HFF-Myc (cell line): ENCODE measurements at places on chromosomes 3 and 15.
A peak's percentile ranks its signal among the peaks of the same experiment; 100 is the strongest.

- no peak for DNase-seq
Observed at GRCh38 chr15:61076598-61077170, 152.4 kb downstream of the RORA start.

DNA sequence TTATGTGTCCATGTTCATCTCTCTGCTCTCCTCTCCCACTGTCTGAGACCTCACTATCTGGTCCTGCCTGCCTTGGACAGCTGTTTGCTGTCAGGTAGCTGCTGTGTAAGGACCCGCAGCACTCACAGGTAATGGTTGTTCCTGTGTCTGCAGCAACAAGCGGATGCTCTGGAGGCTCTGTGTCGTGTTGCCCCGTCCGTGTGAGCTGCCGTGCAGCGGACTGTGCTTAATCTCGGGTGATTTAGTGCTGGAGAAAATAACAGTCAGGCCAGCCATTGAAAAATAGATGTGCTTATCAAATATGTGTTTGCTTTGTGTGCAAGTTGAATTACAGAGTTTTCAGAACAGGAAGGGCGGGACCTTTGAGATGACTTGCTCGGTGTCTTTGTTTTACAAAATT, 121.4 kb downstream of the GABRG3 start:
- DNase-seq = no peak

DNA sequence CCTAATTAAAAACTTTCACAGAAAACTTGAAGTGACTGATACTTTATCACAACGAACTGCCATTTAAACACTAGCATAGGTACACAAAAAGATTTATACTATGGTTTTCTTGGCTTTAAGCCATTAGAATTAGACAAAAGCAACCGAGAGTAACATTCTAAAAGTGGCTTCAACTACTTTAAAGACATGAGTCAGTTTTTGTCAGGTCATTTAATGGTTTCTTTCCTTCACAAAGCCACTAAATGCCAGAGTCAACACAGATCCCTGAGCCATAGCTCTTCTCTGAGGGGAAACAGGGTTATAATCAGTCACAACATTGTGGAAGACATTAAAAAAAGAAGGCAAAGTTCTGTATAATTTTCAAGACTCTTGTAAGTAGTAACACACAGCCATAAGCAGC, 54.6 kb downstream of the CAPN3 start:
- DNase-seq = no peak

- DNase-seq = no peak
Observed at GRCh38 chr3:194277104-194277785, 73.9 kb downstream of the CPN2 start.

- DNase-seq = no peak
Observed at GRCh38 chr3:36295296-36295695, 85.0 kb upstream of the STAC start.

GRCh38 chr15:67004142-67004541, 61.3 kb upstream of the SMAD3 start:
- no peak for DNase-seq

DNA sequence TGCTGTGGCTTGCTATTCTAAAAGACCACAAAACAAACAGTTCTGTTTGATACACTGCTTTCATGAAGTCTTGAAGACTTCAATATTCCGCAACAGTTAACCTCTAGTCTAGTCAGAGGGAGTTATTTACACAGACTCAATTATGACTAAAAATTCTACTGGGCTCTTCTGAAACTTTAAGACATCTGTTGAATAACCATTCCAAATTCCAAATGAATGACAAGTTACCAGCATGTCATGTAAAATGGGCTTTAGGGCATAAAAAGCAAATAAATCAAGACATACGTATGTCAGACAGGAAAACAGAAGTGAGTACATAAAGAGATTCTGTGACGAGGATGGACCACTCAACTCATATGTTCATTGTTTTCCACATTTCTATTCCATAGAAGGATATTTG, 93.9 kb downstream of the PLOD2 start:
- DNase-seq = peak; percentile 1

DNA sequence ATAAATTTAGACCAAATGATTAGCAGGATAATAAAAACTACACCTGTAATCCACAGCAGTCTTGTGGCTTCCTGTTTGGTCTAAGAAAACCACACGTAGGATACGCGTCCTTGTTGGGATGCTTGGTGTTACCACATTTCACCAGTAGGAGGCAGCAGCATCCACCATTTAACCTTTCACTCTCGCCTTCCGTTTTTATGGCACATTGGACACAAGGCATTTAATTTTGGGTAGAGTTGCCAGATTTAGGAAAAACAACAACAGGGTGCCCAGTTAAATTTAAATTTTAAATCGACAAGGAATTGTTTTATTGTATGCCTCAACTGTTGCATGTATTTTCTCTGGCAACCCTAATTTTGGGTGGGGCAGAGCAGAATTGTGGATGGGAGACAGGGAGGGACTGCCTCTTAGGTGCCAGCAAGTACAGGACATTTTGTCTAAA, 6.3 kb downstream of the LRRC31 start:
- peak; percentile 56 for DNase-seq

DNA sequence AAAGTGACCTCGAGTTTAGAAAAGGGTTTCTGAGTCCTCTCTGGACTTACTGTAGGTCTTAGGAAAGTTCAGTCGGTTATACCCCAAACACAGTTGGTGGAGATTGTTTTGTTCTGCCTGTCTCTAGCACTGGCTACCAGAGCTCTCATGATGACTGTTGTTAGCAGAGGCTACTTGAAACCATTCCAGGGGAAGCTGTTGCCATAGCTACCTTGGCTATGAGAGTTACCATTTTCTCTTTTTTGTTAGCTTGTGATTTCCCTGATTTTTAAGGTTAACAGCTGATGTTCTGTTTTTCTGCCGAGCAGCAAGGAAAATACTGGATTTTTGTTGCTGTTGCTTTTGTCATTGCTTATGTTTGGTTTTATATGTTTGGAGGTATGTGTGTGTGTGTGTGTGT, 26.7 kb downstream of the ABHD2 start:
- DNase-seq = no peak

DNA sequence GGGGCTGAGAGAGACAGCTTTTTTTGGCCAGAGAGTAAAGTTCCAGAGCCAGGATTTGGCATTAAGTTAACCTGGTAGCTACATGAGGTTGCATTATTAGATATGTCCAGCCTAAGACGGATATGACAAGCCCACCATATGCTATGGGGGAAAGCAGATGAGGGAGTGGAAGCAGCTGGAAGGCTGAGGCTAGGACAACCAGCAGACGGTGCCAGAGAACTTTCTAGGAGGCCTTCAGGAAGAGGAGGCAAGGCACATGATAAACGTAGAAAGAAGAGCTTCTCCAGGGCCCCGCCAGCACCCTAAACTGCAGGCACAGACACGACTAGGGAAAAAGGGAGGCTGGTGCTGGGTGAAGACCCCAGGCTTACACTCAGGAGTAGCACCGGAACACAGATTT, 87.0 kb downstream of the CTNNB1 start:
- no peak for DNase-seq

DNA sequence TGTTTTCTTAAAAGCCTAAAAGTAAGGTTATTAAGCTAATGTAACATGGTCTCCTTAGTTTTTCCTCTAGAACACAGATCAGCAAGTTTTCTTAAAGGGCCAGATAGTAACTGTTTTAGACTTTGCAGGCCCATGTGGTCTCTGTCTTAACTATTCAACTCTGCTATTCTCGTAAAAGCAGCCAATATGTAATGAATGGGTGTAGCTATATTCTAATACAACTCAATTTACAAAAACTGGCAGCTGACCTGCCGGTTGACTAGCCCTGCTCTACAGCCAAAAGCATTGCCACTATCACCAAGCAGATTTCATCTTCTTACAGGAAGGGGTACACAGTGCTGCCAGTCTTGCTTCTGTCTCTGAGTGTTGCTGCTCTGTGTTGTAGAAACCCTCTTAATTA, 27.4 kb downstream of the KCNMB3 start:
- DNase-seq = no peak

DNA sequence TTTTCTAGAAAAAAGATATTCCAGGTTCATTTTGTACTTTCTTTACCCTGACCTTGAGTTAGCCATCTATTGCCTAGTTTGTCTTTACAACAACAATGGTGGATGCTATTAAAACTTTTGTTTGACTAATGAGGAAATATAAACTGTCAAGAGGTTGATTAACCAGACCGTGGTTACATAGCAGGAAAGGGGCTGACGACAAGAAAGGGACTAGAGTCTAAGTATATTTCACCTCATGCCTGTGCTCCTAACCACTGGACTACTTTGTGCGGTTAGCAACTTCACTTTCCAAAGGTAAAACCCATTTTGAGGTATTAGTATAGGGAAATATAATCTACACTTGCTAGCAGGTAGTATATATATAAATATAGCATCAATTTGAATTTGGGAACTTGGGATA, 327.1 kb downstream of the SATB1 start:
- DNase-seq = no peak

- no peak for DNase-seq
Observed at GRCh38 chr15:49830391-49830790, 209.5 kb downstream of the DTWD1 start.

DNA sequence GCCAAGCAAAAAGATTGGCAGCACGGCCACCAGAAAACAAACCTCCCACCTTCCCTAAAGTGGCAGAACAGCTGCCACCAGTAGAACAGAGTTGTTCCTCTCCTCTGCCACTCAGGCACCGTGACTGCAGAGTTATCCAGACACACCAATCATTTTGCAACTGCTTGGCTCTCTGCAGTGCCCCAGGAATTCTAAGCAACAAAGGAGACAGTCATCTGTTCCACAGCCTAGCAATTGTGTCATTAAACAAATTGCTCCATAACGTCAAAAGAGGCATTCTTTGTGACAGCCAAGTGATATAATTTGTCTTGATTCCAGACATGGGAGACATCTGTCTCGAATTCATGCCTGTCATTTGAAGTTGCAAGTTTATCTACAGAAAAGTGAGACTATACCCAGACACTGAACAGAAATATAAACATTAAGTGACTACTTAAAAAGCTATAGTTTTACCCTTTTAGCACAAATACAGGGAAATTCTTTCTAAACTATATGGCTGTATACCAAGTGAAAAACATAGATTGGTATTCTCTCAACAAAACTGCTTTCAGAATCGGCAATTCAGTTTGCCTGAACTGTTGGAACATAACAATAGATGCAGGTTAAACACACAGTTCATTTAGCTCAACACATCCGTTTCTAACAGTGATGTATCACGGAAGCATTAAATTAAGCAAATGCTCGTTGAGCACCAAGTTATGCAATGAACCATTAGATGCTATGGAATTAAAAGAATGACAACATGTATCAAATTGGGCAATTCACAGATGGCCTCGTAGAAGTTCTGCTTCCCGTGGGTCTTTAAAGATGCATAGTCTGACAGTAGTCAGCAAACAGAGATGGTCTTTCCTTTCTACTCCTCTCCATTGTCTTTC, 281.3 kb downstream of the FGF12 start:
- DNase-seq = no peak

- no peak for DNase-seq
Observed at GRCh38 chr15:72468103-72468502, 6.0 kb upstream of the ARIH1 start.

GRCh38 chr3:170869645-170870593, at the start of gene RPL22L1:
RPL22L1 (minus strand) TSS chr3:170870195; CDS start chr3:170870167, 28 bp downstream.
- DNase-seq = peak; percentile 94

GRCh38 chr15:77369168-77369567, 50.7 kb downstream of the PEAK1 start:
- no peak for DNase-seq

- DNase-seq = no peak
Observed at GRCh38 chr15:100189849-100190248, 151.9 kb downstream of the ADAMTS17 start.

- DNase-seq = no peak
Observed at GRCh38 chr3:17941766-17942165, 199.3 kb upstream of the TBC1D5 start.

DNA sequence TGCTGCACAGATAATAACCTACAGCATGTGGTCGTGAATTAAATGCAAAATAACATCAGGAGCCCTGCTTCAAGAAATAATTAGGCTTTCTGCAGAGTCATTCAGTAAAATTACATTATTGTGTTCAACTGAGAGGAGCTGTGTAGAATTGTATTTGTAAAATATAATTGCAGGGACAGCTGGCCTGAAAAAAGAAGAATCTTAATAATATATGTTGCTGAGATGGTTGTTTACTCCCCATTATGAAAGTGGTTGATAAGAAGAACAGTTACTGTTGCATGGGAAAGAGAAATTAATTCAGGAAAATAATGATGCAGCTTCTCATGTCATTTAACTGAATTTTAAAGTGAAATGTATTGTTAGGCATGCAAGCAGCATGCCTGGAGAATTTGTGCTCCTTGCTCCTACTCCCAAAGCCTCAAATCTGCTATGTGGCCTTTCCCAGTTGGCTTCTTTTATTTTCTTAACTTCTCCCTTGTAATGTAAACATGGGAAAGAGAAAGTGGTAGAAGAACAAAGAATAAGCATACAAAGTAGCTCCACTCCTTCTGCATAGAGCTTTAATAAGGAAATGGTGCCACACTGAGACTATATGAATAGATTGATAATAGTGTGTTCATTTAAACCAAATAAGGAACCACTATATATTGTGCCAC, 100.1 kb downstream of the VGLL3 start:
- no peak for DNase-seq

DNA sequence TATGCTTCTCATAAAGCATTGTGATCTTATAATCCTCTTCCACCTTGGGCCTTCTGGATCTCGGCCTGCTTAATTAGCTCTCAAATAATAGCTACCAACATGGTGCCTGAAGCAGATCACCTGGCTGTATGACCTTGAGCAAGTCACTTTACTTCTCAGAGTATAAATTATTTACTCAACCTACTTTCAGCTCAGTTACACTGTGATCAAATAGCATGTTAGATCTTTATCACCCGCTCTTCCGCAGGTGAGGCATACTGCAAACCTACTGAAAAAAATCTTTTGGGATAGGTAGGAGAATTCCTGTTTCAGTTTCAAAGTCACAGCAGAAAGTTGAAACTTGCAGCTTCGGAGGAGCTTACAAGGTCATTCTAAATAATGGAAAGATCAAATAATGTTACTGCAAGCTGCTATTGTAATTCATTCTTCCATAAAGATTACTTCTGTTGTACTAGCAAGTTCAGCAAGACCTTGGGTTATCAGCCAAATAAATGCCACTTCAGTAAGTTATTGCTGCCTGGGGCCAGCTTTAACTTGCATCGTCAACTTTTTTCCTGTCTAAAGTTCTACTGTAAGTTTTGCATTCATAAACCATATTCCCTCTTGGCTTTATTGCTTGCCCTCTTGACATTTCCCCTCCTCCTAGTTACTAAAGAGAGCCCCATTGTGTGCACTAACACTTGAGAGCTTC, 268.4 kb upstream of the ATP11B start:
- DNase-seq = no peak

DNA sequence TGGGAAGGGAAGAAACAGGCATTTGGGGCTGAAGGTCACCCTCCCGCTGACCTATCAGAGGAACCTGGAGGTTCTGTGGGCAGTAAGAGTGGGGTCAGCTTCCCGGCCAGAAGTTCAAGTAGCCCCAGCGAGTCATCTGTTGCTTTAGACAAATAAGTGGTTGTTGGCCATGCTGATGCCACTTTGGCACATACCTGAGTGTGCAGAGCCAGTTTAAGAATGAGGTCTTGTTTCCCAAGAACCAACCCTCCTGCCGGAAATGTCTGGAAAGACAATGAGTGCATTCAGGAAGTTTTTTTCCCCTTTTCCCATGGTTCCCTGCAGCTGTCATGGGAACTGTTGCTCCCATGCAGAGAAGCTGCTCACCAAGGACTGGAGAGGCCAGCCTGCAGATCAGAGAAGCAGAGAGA, 166.7 kb downstream of the ZNF621 start:
- no peak for DNase-seq

- no peak for DNase-seq
Observed at GRCh38 chr3:166986000-166986399, 394.1 kb downstream of the ZBBX start.
